ENCODE measurements at places on chromosomes 5 and 9. TPM values are rescaled to one million over a fixed set of nuclear protein-coding genes. Genes with fewer than 3 reads are reported as not detected.

The OLFML2A gene
- total RNA-seq: 0.88 TPM

DNA sequence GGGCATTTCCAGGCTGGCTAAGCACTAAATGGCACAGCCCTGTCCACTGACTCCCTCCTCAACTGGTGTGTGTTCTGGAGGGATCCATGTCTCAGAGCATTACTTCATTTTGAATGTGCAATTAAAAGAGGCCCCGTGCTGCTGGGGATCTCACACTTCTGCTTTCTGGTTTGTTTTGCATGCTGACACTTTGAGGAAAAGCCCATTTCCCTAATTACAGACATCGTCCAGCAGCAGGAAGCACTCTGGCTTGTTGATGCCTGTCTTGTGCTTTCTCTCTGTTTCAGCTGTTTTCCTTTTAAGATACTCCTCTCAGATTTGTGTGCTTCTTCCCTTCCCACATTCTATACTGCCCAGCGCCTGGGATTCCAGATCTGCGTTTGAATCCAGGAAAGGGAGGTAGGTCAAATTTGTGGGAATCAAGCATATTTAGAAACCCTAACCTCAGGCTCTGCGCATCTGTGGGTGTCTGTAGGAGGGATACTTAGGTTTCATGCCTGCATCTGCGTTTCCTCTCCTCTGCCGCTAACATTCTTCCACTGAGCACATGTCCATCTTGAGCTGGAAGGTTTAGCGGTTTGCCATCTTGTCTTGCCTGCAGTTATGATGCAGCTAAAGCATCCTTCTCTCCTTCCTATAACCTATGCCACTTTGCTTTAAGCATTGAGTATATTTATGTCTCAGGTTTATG lies 25.7 kb downstream of the SYK start:
- DNase-seq: no peak

- DNase-seq: no peak
Measured at GRCh38 chr5:75616371-75616881, 5.2 kb downstream of the ANKDD1B start.

DNA sequence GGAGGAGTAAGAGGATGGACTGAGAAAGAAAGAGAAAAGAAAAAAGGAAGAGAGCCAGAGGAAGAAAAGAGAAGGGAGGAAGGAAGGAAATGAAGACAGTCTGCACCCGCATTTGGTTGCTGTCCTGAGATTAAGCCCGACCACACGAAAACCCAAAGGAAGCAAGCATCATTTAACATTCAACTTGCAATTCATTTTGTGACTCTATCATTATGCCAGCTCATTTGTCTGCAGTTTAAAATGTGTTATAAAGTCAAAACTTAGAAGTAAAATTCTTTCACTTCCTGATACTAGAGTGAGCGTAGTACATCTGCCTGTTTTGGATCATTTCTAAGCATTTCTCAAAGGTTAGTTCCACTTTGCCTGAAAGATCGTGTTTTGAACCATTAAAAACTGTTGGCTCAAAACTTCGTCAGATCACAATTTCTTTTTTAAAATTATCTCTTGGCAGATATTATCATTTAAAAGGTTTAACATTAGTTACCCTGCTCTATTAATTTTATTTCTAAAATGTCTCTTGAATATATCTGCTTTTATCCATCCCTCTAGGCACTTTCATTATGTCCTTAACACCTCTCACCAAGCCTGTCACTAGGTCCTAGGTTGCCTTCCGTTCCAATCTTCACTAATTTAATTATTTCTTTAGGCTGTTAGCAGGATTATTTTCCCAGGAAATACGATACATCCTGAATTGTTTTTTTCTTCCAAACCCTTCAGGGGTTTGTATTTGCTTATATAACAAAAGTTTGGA lies 240.9 kb downstream of the TLE4 start:
- no peak for DNase-seq

GRCh38 chr9:87771316-87772006 lies 45.5 kb downstream of the CTSL start:
- peak; percentile 14 for DNase-seq

DNA sequence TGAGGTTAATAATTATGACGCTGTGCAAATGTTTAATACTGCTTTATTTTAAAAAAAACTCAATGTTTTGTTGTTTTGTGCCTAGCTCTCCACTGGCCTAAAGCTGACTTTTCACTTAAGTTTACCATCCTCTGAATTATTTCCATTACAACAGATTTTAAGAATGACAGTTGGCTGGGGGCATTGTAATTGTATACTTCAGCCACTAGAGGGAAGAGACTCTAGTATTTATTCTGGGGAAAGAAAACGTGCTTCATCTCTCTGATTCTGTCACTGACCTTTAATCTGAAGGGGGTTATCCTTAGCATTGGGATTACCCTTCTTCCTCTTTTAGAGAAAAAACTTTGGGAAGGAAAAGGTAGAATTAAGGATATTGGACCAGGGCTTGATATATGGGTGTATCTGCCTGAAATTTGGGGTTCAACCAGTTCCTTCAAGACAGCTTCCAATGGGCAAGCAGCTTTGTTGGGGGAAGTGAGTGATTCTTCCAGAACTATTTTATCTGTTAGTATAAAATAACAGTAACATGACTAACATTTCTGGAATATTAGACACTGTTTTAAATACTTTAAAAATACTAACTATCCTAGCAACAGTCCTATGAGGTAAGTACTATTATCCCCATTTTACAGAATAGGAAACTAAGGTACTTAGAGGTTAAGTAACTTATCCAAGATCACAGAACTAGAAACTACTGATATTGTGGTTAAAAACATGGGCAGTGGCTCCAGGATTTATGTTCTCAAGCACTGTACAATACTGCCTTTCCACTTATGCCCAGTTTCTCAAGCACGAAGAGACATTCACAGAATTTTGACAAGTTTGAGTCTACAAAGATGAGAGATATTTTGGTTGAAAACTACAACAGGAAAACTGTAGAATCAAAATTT lies 208.4 kb downstream of the CD180 start:
- DNase-seq: no peak

The PCDH1 gene
- 146 TPM for total RNA-seq

DNA sequence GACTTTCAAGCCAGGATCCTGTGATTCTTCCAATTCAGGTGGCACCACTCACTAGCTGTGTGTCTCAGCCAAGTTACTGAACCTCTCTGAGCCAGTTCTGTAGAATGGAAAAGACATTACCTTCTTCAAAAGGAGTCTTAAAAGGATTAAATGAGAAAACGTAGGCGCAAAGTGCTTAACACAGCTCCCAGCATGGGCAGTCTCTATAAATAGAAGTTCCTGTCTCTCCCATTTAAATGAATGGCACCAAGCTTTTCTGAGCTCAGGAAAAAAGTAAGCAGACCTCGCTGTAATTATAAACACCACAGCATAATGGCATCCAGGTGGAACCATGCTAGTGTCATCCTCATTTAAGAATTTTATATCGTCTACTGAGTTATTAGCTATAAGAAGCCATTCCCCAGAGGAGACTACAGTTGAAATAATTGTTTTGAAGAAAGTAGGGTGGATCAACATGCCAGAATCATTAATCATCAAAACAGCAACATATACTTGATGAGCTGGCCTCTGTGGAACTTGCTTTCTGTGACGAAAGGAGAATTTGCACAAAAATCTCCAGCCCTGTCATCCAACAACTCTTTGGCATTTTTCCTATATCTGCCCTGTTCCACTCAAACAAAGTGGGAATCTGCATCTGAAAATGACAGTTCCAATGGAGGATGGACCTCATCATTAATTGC lies 188.9 kb downstream of the SPOCK1 start:
- DNase-seq: peak; percentile 22

DNA sequence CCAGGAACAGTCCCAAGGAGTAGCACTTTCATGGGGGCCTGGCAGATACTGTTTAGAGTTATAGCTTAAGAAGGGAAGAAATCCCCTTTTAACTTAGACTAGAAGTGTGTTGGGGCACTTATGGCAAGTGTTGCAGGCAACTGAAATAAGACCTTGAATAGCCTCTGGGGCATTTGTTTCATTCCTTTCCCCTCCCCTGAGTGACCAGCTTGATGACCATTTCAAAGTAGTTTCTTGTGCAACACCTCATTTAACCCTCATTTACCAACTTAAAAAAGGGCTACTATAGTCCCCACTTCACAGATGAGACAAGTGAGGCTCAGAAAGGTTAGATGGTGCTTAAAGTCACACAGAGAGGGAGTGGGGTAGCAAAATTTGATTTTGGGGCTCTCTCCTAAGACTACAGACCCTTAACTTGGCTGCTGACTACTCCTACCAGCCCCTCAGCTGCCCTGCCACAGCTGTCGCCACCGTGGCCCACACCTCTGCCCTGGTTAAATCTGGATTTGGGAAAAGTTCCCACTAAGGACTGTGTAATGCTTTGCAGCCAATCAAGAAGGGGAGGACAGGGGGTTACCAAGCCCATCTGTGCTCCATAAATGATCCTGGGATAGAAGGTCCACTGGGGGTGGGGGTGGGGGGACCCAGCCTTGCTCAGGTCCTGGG lies 5.5 kb downstream of the PDLIM4 start:
- DNase-seq: no peak

DNA sequence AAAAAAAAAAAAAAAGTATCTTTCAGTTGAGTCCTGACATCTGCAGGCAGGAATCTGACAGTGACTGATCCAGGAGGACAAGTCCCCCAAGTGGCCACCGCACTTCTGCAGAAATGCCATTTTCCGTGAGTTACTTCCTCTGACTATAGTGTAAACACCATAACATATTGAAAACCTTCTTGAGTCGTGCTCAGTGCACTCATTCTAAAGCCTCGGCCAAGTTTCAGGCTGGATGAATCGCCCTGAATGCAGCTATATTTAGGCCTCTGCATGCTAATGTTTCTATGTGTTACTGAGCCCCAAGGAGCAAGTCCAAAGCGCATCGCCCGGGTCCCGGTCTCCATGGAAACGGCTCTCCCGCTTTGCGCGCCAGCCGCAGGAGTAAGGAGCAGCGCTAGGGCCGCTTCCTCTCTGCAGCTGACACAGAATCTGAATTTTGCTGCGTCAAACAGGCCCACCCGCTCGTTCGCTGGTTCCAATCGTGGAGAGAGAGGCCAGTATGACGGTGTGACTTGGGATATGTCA lies 335.4 kb downstream of the MSX2 start:
- no peak for DNase-seq

GRCh38 chr9:133701321-133701980 lies 36.7 kb downstream of the SARDH start:
- DNase-seq: no peak

The HTR1A gene
- total RNA-seq: not detected

All from Calu3 (cell line).